NCI-H2107 (cell line): ENCODE measurements at places on chromosomes 12 and 14.

DNA sequence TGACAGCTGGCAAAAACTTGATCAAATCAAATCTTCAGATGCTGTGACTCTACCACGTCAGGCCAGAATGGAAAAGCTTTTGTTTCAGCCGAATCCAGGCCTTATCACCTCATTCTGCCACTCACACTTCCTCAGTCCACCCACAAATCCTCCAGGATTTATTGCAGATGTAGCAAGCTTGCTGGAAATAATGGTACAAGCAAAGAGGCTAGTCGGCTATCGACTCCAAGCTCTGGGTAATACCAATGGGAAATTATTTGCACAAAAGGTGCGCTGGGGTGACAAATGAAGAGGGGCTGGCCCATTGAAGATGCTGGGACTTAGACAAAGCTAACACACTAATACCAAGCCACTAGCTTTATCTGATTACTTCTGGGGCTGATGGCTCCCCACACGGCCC, 250.5 kb downstream of the ASCL1 start:
- peak; percentile 50 for DNase-seq

- DNase-seq, result no peak
Measured at GRCh38 chr12:21485998-21486397, 15.4 kb downstream of the RECQL start.

DNA sequence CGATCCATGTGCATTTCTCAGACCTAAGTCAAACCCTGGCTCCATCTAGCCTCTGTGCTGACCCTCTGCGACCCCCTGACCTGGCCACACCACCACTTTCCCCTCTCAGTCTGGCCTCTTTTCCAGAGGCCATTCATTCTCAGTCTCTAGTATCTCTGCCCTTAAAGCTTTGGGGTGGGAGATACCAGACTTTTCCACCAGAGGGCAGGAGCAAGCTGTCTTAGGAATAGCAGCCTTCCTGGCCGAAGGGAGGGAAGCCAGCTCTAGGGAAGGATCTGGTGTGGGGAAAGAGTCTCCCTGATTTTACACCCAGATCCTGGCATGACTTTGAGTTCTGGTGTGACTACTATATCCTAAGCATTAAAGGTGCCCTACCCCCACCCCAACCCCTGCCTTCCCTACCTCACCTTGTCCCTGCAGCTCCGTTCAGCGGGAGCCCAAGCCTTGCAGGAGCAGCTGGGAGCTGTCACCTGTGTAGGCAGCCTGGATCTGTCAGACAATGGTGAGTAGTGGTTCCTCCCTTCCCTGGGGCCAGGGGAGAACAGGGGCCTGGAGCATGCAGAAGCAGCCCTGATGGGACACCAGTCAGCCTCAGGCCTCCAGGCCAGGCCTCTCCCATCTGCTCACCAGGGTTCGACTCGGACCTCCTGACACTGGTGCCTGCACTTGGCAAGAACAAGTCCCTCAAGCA, 6.6 kb downstream of the CARMIL3 start:
- DNase-seq, result peak; percentile 73

GRCh38 chr14:79656056-79656455, 555.2 kb downstream of the DIO2 start:
- no peak for DNase-seq

- peak; percentile 70 for DNase-seq
Measured at GRCh38 chr12:49200919-49201594, 12.2 kb upstream of the TUBA1A start.

DNA sequence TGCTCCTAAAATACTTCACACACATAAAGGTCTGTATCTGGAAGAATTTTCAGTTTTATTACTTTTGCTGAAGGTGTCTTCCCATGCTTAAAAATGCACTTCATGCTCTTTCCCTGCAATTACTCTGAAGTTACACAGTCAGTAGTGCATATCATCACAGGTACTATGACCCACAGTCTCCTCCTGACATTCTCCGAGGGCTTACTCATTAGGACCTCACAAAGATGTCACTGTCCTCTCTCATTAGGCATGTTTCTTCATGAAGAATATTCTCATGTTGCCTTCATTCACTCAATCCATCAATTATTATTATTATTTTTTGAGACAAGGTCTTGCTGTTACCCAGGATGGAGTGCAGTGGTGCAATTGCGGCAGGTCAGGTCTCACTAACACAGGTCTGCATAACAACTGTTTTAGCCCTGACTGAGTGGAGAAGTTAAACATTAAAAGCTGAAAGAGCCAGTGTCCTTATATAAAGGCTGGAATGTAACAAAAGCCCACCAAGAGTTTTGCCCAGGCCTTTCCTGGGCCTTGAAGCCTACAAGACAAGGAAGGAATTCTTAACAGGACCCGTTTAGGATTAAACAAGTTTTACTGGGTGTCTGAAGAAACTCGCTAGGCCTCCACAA, 119.5 kb upstream of the WSCD2 start:
- DNase-seq, result no peak

GRCh38 chr12:80513211-80513610, 69.2 kb downstream of the PTPRQ start:
- DNase-seq, result no peak

DNA sequence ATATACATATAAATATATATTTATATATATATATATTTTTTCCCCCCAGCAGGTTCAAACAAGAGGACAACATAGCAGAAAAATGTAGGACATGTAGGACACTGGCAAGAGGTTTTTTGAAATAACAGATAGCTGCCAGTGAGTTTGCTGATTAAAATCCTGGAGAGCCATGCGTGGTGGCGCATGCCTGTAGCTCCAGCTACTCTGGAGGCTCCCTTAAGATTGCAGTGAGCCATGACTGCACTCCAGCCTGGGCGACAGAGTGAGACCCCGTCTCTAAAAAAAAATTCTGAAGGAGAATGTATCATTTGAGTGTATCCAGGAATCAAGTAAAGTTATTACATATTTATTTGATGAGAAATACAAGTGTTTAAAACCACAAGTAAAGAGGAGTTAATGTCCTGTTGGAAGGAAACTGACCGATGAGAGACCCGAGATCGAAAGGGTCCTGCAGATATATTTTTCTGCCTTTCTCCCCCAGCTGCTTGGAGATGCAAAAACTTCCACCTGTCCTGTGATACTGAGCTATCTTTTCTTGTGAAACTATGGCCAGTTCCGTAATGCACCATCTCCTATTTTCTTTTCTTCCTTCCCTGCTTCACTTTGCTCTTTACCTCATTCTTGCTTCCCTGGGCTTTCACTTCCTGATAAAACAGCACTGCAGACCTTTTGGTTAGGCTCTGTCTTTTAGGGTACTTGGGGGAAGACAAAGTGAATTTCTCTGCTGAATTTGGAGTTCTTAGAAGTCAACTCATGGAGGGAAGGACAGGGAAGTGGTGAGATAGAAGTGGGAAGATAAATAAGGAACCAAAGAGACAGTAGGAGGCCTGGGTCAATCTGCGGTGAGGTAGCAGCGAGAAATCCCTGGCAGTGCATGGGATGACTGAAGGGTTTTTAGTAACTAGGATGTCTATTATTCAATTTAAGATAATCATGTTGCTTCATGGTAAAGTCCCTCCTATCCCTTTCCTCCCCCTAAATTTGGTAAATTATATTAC, 41.2 kb upstream of the SLC2A13 start:
- DNase-seq, result no peak

DNA sequence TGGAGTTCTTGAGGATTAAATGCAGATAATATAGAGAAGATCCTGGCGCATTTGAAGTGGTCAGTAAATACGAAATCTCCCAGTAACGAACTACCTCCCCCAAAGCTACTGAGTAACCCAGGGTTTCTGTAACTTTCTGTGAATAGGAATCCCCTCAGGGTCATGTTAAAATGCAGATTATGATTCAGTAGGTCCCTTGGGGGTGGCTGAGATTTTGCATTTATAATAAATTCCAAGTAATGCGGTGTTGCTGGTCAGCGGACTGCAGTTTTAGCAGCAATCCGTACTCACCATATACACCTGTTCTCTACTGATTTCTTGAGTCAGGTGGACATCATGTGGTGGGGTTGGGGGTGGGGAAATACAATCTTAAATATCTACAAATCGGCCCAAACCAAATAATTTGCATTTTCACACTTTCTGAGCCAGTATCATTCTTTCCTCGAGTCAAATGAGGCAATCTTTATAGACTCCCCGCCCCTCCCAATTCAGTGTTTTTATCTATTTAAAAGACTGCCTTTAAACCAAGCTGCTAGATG, 868 bp downstream of the SPATA7 start:
- no peak for DNase-seq

DNA sequence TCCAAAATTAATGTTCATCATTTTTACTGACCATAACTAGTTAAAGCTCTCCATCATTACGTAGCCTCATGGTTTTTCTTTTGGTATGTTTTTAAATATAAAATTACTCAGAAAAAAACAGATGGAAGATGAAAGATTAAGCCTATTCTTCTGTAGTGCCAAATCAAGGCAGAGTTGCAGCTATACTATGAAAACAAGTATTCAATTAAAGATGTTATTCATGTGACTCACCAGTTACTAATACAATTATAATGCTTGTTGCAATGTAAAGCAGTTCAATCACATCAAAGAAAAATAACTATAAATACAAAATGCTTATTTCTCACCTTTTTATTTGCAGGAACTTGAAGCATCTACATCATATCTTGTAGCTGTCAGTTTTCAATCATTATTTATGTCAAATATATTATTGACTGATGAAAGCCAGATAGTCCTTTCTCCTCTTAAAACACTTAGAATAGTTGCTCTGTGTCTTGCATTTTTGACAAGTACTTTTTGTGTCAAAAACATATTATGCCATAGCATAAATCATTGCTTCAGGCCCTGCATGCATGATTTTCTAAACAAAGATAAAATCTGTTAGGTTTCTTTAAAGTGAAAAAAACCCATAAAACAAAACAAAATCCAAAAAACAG, 36.0 kb upstream of the TRHDE start:
- DNase-seq, result no peak

GRCh38 chr14:45680531-45680930, 427.5 kb upstream of the MIS18BP1 start:
- DNase-seq, result no peak

- DNase-seq, result no peak
Measured at GRCh38 chr12:2719392-2719791, 75.4 kb upstream of the FKBP4 start.

DNA sequence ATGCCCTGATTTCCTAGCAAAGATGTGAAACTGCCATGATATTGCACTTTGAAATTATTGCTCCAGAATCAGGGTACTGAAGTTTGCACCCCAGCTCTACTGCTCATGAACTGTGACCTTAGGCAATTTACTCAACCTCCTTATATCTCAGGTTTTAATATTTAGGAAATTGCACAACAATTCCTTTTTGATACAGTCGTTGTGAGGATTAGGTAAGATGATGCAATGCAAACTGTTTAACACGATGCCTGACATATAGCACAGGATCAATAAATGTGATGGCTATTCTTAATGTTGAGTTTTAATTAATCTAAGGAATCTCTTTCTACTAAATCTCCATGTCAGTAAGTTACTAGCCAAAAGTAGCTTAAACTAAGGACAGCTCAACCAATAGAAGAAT, 555.8 kb downstream of the GALC start:
- DNase-seq, result no peak

DNA sequence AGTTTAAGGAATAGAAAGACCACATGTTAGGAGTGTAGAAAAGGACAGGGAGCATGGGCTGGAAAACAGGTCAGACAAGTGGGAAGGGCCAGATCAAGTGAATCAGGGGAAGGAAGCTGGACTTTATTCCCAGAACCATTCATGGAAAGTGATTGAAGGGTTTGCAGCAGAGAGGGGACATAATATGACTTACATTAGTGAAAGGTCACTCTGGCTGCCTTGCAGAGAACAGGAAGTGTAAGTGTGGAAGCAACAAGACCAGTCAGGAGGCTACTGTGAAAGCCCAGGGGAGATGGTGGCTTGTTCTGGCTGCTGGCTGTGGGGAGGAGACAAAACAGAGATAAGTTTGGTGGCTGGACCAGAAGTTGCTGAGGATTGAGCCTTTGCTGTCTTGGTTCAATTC, 69.1 kb downstream of the VCPKMT start:
- no peak for DNase-seq

GRCh38 chr14:95313707-95314106, 6.0 kb downstream of the CLMN start:
- DNase-seq, result no peak

DNA sequence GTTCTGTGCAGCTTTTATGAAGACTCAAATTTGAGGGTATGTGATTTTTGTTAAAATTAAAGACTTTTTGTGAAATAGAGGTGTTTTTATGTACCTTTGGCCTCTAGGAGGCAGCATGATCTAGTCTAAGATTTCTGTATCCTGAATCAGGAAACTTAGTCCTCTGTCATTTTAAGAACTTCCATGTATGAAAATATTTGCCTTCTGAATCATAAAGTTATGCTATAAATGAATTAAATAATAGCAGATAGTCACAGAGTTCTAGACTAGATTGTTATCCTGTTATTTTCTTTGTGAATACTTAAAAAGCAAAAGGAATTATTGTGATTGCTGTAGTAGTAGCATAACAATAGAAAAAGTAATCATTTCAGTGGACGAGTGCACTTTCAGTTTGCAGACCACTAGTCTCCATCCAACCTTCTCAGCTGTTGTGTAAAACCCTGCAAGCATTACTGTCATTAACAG, 56.3 kb downstream of the FGD4 start:
- DNase-seq, result no peak

GRCh38 chr14:29814156-29815015, 113.3 kb downstream of the PRKD1 start:
- DNase-seq, result peak; percentile 73

DNA sequence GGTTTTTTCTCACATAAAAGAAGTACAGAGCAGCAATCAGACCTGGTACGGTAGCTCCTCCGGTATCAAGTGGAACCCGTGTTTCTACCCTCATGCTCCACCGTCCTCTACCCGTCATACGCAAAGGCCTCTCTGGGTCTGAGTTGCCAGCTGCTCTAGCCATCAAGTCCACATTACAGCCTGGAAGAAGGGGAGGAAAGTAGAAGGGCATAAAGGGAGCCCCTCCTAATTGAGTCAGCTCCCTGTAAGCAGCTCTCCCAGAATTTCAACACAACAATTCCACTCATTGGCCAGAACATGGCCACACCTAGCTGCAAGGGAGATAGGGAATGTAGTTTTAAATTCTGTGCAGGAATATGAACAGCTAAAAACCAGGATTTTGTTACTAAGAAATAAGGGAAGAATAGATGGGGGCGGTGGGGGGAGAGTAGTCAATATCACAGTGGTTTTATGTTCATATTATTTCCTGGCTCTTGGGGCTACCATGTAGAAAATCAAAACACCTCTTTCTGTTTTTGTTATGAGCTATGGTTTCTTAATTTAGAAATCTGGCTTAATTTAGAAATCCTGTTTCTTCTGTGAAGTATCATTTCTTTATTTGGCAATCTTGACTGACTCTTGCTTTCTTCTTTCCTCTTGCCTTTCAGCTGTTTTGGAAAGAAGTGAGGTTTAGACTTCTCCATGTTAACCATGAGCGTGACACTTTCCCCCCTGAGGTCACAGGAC, 103.9 kb downstream of the AKAP6 start:
- no peak for DNase-seq

- no peak for DNase-seq
Measured at GRCh38 chr14:69720912-69721311, 46.0 kb upstream of the SRSF5 start.

- no peak for DNase-seq
Measured at GRCh38 chr12:122381021-122381420, 41.4 kb downstream of the CLIP1 start.

DNA sequence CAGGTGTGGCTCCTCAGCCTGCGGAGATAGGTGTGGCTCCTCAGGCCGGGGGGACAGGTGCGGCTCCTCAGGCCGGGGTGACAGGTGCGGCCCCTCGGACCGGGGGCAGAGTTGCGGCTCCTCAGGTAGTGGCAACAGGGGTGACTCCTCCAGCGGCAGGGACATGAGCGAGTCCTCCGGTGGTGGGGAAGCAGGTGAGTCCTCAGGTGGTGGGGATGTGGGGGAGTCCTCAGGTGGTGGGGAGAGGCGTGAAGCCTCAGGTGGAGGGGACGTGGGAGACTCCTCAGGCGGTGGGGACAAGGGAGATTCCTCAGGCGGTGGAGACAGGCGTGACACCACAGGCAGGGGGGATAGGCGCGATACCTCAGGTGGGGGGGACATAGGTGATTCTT, 9.2 kb downstream of the KMT2D start:
- no peak for DNase-seq
